Activated CD8-positive, alpha-beta T cell treated with anti-CD3 and anti-CD28 coated beads, Interleukin-2, amount 10 ng/mL, durations not matched to agents 7 days and 5 days (primary cell): ENCODE measurements at places on chromosomes 11 and 22. TPM values are rescaled to one million over a fixed set of nuclear protein-coding genes. Genes with fewer than 3 reads are reported as not detected.

DNA sequence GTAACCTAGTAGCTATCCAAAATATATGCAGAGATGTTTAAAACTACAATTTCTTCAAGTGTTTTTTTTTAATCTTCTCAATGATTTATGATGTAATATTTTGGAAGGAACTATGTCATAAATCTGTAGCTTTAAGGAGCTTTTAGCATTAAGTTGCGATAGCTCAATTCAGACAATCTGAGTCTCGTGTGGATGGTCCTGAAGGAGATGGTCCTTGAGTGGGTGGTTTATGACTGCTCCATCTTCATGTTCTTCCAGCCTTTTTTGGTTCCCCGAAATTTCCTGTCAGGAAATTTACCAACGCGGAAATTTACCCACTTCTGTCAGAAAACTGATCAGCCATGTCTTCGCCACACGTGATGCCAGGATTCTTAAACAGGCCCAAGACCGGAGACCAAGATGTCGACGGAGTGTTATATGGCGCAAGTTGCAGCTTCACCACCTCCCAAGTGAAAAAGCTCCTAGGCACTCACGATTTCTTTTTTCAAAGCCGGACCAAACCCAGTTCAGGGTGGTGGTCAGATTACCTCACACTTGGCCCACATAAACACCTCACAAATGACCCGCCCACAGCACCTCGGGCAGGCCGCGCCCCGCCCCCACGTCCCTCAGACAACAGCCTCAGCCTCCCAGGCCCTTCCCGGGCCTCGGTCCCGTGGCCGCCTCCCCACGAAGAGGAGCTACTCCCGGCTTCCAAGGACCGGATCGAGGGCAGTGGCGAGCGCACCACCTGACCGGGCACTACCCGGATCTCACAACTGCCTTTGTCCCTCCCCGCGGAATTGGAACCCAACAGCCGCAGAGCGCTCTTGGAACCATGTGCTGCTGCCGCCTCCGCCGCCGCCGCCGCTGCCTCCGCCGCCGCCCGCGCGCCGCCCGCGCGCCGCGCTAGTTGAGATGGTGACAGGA is at the start of gene MORC2:
MORC2 (minus strand) TSS at position 760 of the 909 bp plus-strand sequence. CDS start 885 bp downstream, outside the sequence.
- peak within 1 kb of the TSS; percentile 99 for H3K27ac ChIP-seq
- H3K4me3 ChIP-seq: peak within 1 kb of the TSS; percentile 89
- peaks cover 60% of the 10 kb centered on the region for H3K4me1 ChIP-seq
- no peaks in the 10 kb centered on the region for H3K27me3 ChIP-seq
- no peak for DNase-seq
- peaks cover 78% of the 10 kb centered on the region for H3K36me3 ChIP-seq

DNA sequence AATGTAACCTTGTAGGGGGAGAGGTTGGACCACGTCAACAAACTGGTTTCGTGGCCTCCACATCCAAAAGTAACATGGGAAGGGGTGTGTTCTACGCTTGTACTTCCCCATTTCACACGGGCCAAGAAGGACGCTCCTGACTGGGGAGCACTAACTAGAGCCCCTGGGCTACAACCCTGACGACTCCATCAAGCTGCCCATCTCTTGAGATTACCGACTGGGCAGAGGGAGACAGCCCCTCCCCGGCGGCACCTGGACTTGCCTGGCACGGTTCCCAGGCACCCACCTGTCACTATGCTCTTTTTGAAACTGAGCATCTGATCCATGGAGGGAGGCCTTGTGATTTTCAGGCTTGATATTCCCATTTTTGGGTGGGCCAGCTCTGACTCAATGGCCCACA is 68.5 kb downstream of the SHANK2 start:
- H3K4me3 ChIP-seq: no peak overlapping the region
- no peaks in the 10 kb centered on the region for H3K36me3 ChIP-seq
- no peak for DNase-seq
- no peaks in the 10 kb centered on the region for H3K4me1 ChIP-seq

DNA sequence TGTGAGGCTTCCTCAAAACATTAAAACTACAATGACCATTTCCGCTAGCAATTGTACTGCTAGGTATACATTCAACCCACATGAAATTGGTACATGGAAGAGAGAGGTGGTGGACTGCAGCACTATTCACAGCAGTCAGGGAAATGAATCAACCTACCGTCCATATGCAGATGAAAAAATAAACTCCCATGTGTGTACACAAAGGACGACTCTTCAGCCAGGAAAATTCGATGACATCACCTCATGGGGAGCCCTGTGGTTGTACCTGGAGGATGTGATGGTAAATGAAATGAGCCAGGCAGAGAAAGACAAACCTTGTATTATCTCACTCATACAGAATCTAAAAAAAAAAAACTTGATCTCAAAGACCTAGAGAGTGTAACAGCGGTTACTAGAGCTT is 23.3 kb downstream of the RFPL3 start:
- H3K4me3 ChIP-seq: no peak overlapping the region
- H3K27ac ChIP-seq: no peak overlapping the region
- H3K27me3 ChIP-seq: no peaks in the 10 kb centered on the region
- H3K4me1 ChIP-seq: no peaks in the 10 kb centered on the region
- no peak for DNase-seq

GRCh38 chr22:20779818-20780158 is 5.9 kb downstream of the SERPIND1 start:
- H3K4me1 ChIP-seq: peaks cover 8% of the 10 kb centered on the region
- H3K27me3 ChIP-seq: no peaks in the 10 kb centered on the region
- H3K27ac ChIP-seq: no peak overlapping the region
- no peak overlapping the region for H3K4me3 ChIP-seq

- H3K27me3 ChIP-seq: peaks cover 2% of the 10 kb centered on the region
- H3K4me3 ChIP-seq: peak overlapping the region; percentile 83
- H3K27ac ChIP-seq: peak overlapping the region; percentile 84
- H3K4me1 ChIP-seq: peaks cover 28% of the 10 kb centered on the region
- DNase-seq: no peak
- peaks cover 36% of the 10 kb centered on the region for H3K36me3 ChIP-seq
Measured at GRCh38 chr11:130916910-130917309, 631 bp upstream of the SNX19 start.

- H3K27ac ChIP-seq: no peak overlapping the region
- no peak overlapping the region for H3K4me3 ChIP-seq
- no peaks in the 10 kb centered on the region for H3K36me3 ChIP-seq
- no peaks in the 10 kb centered on the region for H3K27me3 ChIP-seq
- DNase-seq: no peak
- no peaks in the 10 kb centered on the region for H3K4me1 ChIP-seq
Measured at GRCh38 chr11:70111269-70112016, 33.3 kb downstream of the ANO1 start.

- no peaks in the 10 kb centered on the region for H3K4me1 ChIP-seq
- DNase-seq: no peak
- no peaks in the 10 kb centered on the region for H3K36me3 ChIP-seq
- no peak overlapping the region for H3K27ac ChIP-seq
- no peak overlapping the region for H3K4me3 ChIP-seq
- H3K27me3 ChIP-seq: no peaks in the 10 kb centered on the region
Measured at GRCh38 chr11:106424111-106424510, 346.6 kb downstream of the AASDHPPT start.

DNA sequence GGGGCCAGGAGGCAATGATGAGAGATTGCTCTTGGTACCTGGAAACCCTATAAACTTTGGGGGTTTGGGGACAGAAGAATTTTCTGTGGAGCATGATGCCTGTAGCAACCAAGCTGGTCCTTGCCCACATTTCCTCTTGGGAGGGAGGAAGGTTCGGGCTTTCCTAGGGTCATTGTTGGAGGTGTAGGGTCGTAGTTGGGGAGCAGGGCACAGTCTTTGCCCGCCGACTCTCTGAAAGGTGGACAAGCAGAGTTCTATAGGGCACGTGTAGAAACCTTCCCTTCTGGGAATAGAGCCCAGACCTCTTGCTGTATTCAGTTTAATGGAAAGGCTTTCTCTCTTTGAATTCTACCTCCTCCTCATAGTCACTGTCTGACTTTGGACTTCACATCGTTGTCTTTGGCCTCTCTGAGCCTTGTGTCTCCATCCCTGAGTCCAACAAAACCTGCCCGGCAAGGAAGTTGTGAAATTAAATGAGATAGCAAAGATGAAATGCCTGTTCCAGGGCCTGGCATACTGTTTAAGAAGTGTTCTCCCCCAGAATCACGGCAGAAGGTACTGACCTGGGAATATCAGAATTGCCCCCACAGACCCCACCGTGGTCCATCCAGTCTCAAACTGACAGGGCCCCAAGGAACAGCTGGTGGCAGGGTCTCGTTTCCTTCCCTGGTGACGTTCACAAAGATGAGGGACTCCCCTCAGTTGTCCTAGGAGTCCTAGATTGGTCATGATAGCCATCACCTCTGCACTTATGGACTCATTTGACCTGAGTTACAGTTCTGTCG is 1.6 kb downstream of the PRDM11 start:
- H3K4me1 ChIP-seq: peaks cover 17% of the 10 kb centered on the region
- peak overlapping the region; percentile 77 for H3K4me3 ChIP-seq
- peak overlapping the region; percentile 79 for H3K27ac ChIP-seq

DNA sequence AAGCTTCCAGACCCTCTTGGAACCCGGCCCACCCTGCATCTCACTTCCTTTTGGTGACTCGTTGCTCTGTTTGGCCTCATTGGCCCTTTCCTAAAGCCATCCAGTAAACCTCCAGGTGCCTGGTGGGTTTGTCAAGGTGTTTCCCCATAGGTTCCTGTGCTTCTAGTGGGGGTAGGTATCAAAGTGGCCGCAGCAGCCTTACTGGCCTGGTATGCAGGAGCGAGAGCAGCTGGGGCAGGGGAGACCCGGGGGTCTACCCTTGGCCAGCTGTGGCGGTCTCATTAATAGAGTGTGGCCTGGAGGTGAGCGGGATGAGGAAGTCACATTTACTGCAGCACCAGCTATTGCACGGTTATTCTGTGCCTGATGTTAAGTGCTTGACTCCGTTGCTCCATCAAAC is 4.1 kb downstream of the APOA4 start:
- H3K36me3 ChIP-seq: no peaks in the 10 kb centered on the region
- no peak overlapping the region for H3K27ac ChIP-seq
- DNase-seq: no peak
- no peak overlapping the region for H3K4me3 ChIP-seq

DNA sequence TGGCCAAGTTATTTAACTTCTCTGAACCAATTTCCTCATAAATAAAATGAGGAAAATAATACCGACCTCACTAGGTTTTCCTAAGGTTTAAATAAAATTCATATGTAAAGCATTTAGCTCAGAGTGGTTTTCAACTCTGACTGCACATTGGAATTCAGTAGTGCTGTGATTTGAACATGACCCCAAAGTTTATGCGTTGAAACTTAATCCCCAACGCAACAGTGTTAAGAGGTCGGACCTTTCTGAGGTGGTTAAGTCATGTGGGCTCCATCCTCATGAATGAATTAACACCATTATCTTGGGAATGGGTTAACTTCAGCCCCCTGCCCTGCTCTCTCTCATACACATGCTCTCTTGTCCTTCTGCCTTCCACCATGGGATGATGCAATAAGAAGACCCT is 322.2 kb downstream of the AASDHPPT start:
- no peaks in the 10 kb centered on the region for H3K4me1 ChIP-seq
- no peak overlapping the region for H3K4me3 ChIP-seq
- H3K27me3 ChIP-seq: no peaks in the 10 kb centered on the region
- no peak overlapping the region for H3K27ac ChIP-seq
- DNase-seq: no peak
- H3K36me3 ChIP-seq: no peaks in the 10 kb centered on the region

DNA sequence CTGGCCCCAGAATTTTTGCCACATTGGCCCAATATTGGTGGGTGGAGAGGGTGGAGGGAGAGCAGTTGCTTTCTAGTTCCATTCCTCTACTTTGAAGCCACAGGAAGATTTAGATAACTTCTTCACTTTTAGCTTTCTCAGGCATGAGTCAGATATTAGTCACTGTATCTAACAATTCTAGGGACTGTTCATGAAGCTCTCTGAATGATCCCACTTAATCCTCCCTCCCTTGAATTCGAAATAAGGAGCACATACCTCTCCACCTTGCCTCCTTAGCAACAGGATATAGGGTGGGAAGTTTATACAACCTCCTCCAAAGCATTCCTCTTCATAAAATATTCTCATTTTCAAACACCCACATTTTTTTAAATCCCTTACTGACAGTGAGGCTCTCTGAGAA is 13.5 kb downstream of the FSHB start:
- no peaks in the 10 kb centered on the region for H3K4me1 ChIP-seq
- DNase-seq: no peak
- no peak overlapping the region for H3K4me3 ChIP-seq
- H3K36me3 ChIP-seq: no peaks in the 10 kb centered on the region
- H3K27me3 ChIP-seq: peaks cover 14% of the 10 kb centered on the region

DNA sequence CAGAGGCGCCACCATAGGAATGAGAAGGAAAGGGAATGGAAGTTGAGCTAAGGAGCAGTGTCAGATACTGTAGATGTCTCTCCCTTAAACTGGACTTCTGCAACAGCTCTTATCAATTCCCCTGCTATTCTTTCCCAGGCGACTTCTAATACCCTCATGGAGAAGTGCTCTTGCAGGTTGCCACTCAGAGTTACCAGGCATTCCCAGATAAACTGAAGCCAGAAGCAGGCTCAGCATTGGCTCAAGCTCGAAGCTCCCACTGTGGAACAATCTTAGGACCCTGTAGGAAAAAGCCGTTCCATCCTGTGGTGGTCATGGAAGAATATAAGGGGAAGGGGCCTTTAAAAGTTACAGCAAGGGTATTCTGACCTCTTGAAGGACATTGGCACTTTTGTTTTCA is 208.7 kb upstream of the PLET1 start:
- no peaks in the 10 kb centered on the region for H3K36me3 ChIP-seq
- peaks cover 1% of the 10 kb centered on the region for H3K27me3 ChIP-seq
- no peak for DNase-seq
- H3K4me3 ChIP-seq: no peak overlapping the region
- no peaks in the 10 kb centered on the region for H3K4me1 ChIP-seq

DNA sequence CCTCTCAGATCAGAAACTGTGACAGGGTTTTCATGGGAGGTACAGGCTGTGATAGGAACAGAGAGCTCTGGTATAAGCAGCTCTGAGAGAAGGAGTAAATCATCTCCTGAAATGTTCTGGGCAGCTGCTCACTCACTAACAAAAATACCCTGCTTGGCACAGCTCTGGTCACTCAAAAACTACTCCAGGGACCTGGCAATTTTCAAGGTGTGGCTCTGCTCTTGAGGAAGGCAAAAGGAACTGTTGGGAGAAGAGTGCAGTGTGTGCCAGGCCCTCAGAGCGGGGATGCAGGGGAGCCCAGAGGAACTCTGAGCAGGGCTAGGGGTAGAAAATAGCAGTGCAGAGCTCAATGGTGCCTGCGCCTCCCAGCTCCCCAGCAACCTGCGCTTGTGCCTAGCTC is 180.5 kb upstream of the ZBED5 start:
- no peaks in the 10 kb centered on the region for H3K36me3 ChIP-seq
- H3K27me3 ChIP-seq: peaks cover 3% of the 10 kb centered on the region
- no peak for DNase-seq
- no peak overlapping the region for H3K27ac ChIP-seq
- H3K4me3 ChIP-seq: no peak overlapping the region

GRCh38 chr11:133164986-133165385 is 367.3 kb downstream of the OPCML start:
- no peak overlapping the region for H3K4me3 ChIP-seq
- H3K27ac ChIP-seq: no peak overlapping the region
- no peaks in the 10 kb centered on the region for H3K36me3 ChIP-seq
- no peak for DNase-seq
- no peaks in the 10 kb centered on the region for H3K27me3 ChIP-seq

GRCh38 chr11:134273317-134273712 is 2.9 kb upstream of the GLB1L3 start:
- H3K4me1 ChIP-seq: peaks cover 62% of the 10 kb centered on the region
- H3K4me3 ChIP-seq: no peak overlapping the region
- peaks cover 4% of the 10 kb centered on the region for H3K36me3 ChIP-seq
- DNase-seq: no peak
- peaks cover 3% of the 10 kb centered on the region for H3K27me3 ChIP-seq

CDK2AP2 gene
- total RNA-seq: 168 TPM

OR5L1 gene
- total RNA-seq: not detected

ZDHHC24 gene
- total RNA-seq: 15.9 TPM

APOL5 gene
- not detected for total RNA-seq

HEPN1 gene
- not detected for total RNA-seq

UPK3A gene
- not detected for total RNA-seq

MMP11 gene
- total RNA-seq: 0.55 TPM

SMIM35 gene
- total RNA-seq: 2.4 TPM

SYCE3 gene
- not detected for total RNA-seq

MS4A6E gene
- total RNA-seq: not detected
